ENCODE measurements at places on chromosomes 7 and 10.
A peak's percentile ranks its signal among the peaks of the same experiment; 100 is the strongest.

DNA sequence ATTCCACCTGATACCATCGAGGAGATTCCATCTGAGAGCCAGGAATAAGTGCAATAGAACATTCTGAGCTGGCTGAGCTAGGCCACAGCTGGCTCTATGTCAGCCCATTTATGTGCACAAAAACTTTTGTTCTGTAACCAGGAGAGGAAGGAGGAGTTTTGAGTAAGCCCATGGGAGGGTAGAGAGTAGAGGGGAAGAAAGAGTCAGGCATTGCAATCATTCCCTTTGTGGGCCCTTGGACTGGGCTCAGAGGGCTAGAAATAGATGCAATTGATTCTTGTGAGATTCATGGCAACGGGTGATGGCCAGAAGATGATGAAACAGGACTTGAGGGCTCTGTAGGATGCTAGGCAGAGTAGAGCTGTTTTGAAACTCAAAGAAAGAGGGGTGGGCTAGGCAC is 104.6 kb upstream of the KIF5B start:
- no peak for DNase-seq

DNA sequence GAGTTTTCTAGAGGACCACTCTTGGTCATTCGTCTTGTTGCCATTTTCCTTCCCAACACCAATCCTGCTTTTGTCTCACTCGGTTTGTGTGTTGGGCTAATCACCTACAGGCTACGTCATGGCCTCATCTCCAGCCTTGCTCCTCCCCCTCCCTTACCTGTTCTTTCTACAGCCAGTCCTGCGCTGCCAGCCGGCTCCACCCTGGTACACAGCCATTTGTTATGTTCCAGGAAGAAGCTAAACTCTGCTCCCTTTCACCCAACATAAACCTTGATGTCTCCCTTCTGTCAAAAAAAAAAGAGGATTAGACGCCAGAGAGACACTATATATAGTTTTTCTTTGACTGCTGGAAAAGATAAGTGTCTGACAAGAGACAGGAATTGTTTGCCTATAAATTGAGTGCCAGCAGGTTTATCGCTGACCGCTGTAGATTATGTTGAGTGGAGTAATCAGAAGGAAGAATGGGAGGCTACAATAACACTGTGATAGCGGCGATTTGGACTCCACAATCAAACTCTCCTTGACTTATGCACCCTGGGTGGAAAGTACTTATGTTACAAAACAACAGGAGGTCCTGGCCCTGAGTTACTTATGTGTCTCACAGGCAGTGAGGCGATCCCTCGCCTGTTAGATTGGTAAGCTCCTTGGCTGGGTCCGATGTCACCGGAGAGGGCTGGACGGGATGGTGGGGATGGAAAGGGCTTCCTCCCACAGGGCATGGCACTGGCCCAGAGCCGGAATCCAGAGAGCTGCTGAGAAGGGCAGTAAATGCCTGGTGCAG is 171.3 kb upstream of the BMPER start:
- DNase-seq: no peak

DNA sequence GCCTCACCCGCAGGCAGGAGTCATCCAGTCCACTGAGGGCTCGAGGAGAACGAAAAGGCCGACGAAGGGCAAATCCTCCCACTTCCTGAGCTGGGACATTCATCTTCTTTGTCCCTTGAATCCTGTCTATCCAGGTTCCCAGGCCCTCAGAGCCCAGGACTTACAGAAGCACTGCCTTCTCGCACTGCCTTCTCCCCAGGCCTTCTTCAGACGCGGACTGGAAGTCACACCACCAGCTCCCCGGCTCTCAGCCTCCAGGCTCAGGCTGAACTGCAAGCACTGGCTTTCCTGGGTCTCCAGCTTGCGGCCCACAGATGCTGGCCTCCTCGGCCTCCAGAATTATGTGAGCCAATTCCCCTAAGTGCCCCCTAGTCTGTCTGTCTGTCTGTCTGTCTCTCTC is 6.4 kb upstream of the MMP21 start:
- DNase-seq: no peak

GRCh38 chr10:92081641-92082040 is 158.1 kb downstream of the BTAF1 start:
- DNase-seq: no peak

DNA sequence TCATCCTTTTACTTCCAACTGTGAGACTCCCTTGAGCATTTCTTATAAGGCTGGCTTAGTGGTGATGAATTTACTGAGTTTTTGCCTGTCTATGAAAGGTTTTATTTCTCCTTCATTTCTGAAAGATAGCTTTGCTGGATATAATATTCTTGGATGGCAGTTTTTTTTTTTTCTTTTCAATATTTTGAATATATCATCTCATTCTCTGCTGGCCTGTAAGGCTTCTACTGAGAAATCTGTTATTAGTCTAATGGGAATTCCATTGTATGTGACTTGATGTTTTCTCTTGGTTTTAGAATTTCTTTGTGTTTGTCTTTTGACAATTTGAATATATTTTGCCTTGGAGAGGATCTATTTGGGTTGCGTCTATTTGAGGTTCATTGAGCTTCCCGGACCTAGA is 22.4 kb downstream of the PHTF2 start:
- no peak for DNase-seq

DNA sequence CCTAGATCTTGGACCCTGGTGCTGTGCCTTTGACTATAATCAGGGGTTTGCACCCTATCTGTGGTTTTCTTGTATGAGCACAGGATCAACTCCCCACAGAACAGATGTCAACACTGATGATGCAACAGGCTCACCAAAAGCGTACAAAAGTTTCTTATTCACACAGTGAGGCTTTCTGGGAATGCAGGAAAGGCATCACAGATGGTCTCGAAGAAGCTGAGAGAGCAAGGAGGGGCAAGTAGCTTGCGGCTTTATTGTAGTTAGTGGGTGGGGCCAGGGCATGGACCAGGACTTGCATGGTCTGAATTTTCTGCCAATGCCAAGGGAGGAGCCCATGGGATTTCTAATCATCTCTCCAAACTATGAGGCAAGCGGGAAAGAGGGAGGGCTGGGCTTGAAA is 46.2 kb downstream of the SEC61G start:
- no peak for DNase-seq

- no peak for DNase-seq
These were observed 1.2 kb downstream of the DLG5 start for GRCh38 chr10:77925410-77925794.

- DNase-seq: no peak
These were observed 59.2 kb downstream of the HK1 start for GRCh38 chr10:69337296-69338132.

DNA sequence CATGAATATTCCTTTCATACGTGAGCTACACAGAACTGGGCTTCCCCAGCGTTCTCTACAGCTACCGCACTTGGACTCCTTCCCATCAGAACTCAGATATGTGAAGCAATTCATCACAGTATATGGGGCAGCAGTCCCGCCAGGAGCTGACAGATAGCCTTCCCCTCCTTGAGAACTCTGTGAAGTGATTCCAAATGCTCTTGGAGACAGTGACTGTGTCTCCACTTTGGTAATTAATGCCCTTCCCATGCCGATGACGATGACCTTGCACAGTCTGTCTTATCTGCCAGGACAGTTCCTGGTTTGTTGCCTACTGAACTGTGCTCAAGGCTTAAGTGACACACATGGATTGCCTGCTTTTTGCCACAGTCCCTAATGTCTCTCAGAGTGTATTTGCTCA is 75.0 kb upstream of the AFAP1L2 start:
- DNase-seq: no peak

- no peak for DNase-seq
These were observed at the start of gene OGDHL for GRCh38 chr10:49761789-49762565. TSS of gene OGDHL (minus strand) at chr10:49762323. CDS start at chr10:49758592, 3,731 bp downstream.

- no peak for DNase-seq
These were observed 97.7 kb downstream of the BTRC start for GRCh38 chr10:101451667-101452069.

DNA sequence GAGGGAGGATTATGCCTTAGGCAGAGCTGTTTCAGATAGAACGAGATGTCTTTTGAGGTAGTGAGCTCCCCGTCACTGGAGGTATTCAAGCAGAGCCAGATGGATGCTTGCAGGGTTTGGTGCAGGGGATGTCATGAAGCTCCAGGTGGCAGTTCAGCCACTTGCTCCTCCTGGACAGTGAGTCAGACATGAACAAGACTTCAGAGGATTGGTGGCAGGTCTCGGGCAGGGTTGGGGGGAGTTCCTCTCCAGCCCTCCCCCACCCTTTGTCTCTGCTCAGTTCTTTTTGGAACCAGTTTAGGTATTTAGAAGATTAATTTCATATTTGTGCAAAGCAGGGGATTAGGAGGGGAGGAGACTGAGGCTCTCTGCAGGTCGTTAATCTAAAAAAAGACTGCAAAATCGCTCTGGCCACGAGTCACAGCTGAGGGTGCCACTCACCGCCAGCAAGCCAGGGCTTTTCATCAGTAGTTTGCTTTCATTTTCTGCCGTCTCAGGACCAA is 21.5 kb upstream of the MYL10 start:
- DNase-seq: no peak

DNA sequence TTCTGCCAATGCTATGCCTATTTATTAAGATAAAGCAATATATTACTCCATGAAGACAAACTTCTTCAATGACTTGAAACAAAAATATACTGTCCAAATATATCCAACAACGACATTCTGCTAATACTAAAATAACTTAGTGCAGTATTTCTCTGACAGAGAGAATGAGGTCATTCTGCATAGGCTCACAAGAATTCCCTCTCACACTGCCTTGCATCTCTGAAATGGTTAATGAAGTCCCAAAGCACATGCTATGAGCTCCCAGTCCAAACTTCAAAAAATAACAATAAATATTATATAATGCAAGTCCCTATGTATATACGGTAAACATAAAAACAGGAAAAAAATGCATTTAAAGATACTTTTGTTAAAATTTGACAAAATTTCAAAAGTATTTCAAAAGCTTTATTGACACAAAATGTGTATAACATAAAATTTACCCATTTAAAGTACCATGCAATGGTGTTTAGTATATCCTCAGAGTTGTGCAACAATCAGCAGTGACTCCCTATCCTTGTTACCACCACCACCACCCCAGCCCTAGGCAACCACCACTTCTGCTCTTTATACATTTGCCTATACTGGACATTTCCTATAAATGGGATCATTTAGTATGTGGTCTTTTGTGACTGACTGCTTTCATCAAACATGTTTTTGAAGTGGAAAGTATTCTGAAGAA is 27.6 kb downstream of the CHCHD3 start:
- DNase-seq: no peak

DNA sequence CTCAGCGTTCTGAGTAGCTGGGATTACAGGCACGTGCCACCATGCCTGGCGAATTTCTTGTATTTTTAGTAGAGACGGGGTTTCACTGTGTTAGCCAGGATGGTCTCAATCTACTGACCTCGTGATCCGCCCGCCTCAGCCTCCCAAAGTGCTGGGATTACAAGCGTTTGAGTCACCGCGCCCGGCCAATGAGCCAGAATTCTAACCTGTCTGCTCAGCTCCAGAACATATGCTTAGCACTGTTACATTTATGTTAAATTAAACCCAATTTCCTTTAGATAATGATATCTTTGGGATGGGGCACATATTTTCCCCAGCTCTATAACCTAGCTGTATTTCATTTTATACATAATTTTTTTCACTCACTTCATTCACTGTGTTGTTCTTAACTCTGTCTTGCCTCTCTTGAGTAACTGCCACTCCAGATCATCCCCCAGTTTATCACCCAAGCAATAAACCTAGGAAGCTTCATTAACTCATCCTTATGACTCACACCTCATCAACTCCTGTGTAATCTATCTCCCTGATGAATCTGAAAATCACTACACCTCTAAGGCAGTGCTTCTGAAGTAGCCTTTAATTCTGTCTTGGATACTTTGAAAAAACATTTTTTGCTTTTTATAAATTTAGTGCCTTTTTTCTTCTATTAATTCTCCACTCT is 559.7 kb upstream of the ZWINT start:
- DNase-seq: no peak

DNA sequence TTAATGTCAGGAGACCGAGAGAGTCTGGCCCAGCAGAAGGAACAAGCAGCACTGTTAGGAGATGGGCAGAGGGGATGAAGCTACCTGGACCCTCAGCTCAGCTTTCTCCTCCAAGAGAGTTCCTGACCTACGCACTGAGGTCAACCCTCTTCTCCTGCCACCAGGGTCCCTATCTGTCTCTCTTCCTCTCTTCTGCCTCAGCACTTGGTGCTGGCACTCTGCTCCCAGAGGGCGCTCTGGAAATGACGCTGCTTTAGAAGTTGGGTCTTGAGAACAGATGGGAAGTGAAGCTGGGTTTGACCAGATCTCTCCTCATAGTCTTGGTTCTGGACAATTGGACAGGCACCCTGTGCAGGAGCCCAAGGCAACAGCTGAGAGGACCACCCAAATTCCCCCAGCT is 216.0 kb upstream of the AGK start:
- no peak for DNase-seq

GRCh38 chr10:105950410-105950809 is 1214.1 kb downstream of the SORCS1 start:
- no peak for DNase-seq

GRCh38 chr10:69769395-69769992 is 32.2 kb upstream of the COL13A1 start:
- peak; percentile 31 for DNase-seq

DNA sequence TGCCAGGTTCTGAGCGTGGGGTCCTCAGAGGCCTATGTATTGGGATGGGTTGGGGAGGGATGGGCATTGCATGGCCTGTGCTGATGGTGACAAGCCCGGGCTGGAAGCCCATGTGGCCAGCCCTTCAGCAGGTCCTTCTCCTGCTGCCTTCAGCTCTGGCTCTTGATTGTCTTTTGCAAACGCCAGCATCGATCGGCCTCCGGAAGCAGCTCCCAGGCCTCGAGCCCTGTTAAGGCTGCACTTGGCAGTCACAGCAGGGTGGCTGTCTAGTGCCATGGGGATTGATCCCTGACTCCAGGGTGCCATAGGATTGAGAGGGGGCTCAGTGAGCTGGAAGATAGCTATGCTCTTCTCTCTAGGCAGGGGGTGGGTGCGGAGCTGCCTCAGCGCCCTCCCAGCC is 51.4 kb downstream of the CDH23 start:
- no peak for DNase-seq

- DNase-seq: no peak
These were observed 198.5 kb downstream of the INHBA start for GRCh38 chr7:41504214-41504980.

DNA sequence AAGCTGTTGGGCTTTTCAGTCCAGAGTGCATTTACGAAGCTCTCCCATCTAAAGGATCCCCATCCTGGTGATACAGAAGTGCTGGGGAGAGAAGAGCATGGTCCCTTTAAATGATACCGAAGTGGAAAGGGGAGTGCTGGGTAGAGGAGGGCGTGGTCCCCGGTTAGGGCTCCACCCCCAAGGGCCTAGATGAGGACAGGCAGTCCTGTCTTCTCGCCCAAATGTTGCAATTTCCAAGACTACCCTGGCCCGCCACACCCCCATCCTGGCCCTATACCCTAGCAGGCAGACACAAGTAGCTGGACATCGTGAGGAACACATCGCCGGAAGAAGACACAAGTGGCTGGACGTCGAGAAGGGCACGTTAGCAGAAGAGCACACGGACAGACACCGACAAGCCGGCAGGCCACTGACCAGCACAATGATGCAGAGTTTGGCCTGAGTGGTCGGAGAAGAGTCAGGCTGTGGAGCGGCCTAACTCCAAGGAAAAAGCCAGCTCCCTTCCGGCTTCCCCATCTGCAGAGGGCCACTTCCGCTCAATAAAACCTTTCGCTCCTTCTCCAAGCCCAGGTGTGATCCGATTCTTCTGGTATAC is 439.5 kb upstream of the NRP1 start:
- DNase-seq: no peak

- no peak for DNase-seq
These were observed 235.5 kb downstream of the SKIDA1 start for GRCh38 chr10:21289961-21290360.

GRCh38 chr10:66284621-66285020 is 641.2 kb upstream of the LRRTM3 start:
- DNase-seq: no peak
